ENCODE measurements at places on chromosomes 12 and 14.

DNA sequence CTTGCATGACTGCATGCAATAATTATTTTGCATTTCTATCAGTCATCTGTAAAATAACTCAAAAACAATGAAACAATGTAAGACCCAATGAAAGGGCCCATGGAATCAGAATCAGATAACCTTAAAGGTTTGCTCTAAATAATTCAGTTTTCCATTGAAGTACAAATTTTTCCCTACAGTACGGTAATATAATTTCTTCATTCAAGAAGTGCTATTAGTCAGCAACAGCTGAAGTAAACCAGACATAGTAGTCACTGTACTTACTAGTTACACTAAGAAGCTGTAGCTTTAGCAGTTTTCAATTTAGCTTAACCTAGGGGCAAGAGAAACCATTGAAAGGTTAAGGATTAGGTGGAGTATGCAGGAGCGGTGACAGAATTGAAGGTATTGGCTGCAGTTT is 43.5 kb downstream of the BCAT1 start:
- no peak for DNase-seq

DNA sequence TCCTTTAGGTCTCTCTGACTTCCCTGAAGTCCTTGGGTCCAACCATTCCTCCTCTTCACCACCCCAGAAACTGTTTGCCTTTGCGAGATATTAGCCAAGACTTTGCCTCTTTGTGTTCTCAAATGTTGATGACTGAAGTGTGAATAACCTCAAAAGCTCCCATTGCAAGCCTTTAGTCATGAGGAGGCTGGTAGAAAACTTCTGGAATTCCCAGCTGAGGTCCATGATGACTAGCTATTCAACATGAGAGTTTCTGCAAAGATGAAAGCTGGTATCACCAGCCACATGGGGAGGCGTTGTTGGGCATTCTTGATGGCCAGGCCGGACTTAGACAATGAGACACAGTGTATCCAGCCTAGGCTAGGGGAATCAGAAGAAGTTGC is 111.7 kb downstream of the TBX5 start:
- no peak for DNase-seq

DNA sequence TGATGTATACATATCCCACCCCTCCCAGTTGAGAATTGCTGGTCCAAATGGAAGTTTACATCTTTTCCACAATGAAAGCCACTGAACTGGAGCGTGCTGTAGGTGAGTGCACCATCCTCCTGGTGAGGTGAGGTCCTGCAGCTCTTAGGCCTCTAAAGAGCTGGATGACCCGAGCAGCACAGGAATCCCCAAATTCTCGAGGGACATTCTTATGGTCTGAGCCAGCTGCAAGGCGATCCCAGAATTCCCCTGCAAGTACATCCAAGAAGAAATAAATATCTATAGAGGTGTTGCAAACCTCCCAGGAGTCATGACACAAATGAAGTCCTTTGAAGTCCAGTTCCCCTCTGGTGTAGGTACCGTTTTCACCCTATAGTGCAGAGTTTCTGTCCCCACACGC is 24.0 kb downstream of the TMEM132C start:
- DNase-seq, result no peak

DNA sequence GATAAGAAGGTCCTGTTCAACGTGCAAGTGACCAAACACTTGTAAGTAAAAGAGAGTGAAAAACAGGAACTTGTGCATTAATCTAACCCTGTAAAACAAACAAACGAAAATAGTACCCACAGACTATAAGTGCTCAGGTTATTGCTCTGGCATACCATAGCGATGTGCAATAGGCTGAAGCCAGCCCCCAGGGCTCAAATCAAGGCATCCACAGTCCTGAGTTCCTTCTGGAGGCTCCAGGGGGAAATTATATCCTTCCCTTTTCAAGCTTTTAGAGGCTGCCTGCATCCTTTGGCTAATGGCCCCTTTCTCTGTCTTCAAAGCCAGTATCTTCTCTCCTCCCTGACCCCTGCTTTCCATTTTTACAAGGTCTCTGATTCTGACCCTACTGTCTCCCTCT is 8.1 kb upstream of the CMAS start:
- DNase-seq, result no peak

DNA sequence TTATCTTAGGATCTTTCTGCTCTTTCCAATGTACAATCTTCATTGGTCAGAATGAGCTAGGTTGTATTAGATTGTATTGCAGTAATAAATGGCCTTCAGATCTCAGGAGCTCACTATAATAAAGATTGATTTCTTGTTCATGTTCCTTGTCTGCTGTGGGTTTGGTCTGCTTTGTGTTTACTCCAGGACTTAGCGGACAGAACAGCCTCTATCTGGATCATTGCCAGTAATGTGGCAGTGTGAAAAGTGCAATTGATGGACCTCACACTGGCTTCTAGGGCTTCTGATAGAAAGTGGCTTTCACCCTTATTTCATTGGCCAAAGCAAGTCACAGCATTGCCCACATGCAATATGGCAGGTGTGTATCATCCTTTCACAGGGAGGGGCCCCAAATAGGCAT is 81.2 kb downstream of the BTG1 start:
- DNase-seq, result no peak

DNA sequence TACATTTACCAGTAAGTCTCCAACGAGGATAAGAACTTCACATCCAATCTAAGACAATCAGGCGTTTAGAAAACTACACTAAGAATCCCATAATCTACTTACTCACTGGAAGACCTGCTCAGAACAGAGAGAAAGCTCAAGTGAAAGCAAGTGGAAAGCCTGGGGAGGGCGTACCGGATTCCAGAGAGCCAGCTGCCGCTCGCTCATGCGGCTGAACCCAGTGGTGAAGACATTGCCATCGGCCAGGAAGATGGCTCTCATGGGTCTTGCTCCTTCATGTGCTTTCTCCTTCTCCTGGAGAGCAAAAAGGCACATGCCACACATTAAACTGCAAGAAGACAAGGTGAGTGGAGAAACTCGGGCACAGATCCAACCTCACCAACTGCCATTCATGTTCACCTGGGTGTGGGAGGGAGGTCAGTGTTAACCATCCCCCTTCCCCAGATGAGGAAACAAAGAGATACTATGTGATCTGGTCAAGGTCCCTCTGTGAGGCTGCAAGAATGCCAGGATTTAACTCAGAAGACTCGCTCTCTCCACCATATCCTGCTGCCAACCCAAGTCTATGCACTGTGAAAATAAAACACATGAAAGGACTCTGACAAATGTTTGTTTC is 23.5 kb upstream of the SELPLG start:
- DNase-seq, result no peak

DNA sequence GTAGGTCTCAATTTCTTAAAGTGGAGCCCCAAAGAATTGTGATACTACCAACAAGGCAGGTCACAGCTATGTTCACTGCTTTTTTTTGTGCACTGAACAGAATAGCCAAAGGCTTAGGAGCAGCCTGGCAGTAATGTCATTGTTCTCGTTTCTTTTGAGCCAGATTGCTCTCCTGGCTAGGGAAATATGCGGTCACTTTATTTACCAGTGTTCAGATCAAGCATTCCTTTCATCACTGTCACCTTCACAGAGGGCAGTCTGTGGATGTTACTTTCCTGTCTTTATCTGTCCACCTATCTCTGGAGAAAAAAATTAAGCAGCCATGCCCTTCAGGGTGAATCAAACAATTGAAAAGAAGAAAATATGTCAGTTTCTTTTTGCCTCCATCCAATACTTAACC is 159.6 kb downstream of the BTG1 start:
- no peak for DNase-seq

GRCh38 chr12:128402486-128403243 is 135.7 kb downstream of the TMEM132C start:
- no peak for DNase-seq

- DNase-seq, result no peak
Observed at GRCh38 chr12:55653031-55653430, 16.3 kb downstream of the OR10P1 start.

GRCh38 chr12:55955344-55955743 is 10.5 kb downstream of the PMEL start:
- no peak for DNase-seq

GRCh38 chr14:67882986-67883555 is 63.5 kb downstream of the RAD51B start:
- no peak for DNase-seq

DNA sequence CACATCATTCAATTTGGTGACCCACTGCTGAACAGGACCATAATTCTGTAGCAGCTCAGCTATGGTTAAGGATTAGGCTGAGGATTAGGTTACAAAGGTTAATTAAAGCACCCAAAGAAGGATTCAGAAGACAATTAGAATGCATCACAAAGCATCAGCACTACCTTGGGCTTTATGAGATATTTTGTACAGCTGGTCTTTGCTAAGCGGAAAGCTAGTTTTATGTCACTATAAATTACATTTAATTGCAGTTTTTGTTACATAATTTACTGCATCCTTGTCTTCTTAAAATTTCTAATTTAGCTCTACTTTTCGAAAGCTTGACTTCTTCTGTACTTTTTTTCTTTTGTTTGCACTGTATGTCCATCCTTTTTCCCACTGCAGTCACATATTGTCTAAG is 711.5 kb downstream of the RPS29 start:
- no peak for DNase-seq

DNA sequence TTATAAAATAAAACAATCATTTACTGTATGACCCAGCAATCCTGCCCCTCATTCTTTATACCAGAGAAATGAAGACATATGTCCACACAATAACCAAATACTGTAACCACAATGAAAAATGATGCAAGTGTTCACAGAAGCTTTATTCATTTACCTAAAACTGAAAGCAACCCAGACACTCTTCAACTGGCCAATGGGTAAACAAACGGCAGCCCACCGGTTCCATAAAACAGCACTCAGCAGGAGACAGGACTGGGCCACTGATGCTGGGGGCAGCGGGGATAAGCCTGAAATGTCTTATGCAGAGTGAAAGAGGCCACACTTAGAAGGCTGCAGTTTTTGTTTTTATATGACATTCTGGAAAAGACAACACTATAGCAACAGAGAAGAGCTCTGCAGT is 15.1 kb downstream of the DDX51 start:
- no peak for DNase-seq

GRCh38 chr14:64502887-64503433 is 678 bp downstream of the ZBTB25 start:
- DNase-seq, result no peak

- DNase-seq, result no peak
Observed at GRCh38 chr12:70581208-70581607, 56.0 kb downstream of the PTPRB start.

GRCh38 chr14:98404811-98405210 is 867.2 kb downstream of the BCL11B start:
- DNase-seq, result no peak

- DNase-seq, result no peak
Observed at GRCh38 chr12:13691598-13691997, 289.8 kb downstream of the GRIN2B start.

DNA sequence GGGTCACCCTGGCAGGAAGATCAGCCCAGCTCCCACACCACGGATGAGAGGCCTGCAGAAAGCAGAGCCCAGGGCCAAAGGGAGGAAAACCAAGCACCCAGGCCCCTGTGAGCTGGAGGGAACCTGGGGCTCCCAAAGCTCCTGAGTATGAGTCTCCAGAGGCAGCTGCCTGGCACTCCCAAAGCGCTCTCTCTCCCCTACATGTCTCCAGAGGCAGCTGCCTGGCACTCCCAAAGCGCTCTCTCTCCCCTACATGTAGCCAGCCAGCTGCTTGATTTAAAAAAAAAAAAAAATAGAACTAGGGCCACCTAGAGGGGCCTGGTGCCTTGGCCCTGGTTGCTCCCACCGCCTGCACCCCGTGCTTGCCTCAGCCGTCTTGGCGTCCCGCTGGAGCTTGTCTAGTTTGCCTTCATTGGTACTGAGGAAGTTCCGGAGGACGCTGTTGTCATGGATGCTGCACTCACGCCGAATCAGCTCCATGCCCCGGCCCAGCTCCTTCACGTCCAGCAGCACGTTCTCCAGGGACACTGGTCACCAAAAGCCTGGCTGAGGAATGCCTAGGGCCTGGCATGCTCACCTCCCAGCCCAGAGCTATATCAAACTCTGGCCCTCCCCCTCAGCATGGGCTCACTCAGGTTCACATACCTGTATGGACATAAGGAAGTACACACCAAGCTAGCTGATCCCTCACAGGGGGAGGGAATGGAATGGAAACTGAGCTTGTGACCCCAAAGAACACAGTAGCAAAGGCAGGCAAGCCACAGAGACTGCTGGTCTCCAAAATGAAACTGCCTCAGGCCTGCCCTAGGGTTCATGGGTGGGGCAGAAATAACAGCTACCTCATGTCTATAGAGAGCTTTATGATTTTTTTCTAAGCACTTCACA is 24.7 kb downstream of the PRPF40B start:
- no peak for DNase-seq

DNA sequence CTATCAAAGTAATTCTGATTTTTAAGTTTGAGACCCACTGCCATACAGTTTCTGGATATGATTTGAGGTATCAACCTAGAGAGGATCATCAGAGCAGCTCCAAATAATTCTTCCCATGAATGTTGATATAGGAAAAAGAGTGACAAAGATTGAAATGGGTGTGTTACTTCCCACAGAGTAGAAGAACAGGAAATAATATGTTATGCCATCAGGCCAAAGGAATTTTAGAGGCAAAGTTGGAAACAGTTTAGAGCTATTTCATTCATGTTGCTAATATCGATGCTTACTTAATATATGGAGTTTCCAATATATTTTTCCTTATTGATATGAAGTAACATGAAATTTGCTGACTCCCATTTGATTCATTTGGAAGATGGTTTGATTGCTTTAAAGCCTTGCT is 8.9 kb upstream of the MSRB3 start:
- DNase-seq, result no peak

GRCh38 chr12:75207338-75208083 is 2.1 kb downstream of the KCNC2 start:
- no peak for DNase-seq

DNA sequence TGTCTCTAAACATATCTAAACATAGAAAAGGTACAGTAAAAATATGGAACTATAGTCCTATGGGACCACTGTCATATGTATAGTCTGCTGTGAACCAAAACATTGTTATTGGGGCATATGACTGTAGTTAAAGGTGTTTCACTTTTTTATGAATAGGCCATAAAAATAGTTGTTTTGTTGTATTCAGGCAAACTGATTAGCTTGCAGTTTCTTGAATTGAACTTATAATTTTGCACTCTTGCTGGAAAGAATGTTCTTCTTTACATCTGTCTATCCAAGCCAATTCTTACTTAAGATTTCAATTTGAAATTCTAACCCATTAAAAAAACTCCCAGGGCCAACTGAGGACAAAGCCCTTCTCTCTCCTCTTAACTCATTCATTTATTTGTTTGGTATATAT is 234.1 kb downstream of the NOVA1 start:
- DNase-seq, result no peak

Data from stimulated activated CD4-positive, alpha-beta T cell treated with anti-CD3 and anti-CD28 coated beads, Interleukin-1b, Interleukin-23, amount 100 ng/mL, for 4 hours (primary cell).